Activated CD8-positive, alpha-beta memory T cell treated with anti-CD3 and anti-CD28 coated beads for 24 hours (primary cell): ENCODE measurements at places on chromosomes 7 and 10.

GRCh38 chr10:29140151-29140550 lies 148.7 kb upstream of the LYZL1 start:
- DNase-seq = no peak

DNA sequence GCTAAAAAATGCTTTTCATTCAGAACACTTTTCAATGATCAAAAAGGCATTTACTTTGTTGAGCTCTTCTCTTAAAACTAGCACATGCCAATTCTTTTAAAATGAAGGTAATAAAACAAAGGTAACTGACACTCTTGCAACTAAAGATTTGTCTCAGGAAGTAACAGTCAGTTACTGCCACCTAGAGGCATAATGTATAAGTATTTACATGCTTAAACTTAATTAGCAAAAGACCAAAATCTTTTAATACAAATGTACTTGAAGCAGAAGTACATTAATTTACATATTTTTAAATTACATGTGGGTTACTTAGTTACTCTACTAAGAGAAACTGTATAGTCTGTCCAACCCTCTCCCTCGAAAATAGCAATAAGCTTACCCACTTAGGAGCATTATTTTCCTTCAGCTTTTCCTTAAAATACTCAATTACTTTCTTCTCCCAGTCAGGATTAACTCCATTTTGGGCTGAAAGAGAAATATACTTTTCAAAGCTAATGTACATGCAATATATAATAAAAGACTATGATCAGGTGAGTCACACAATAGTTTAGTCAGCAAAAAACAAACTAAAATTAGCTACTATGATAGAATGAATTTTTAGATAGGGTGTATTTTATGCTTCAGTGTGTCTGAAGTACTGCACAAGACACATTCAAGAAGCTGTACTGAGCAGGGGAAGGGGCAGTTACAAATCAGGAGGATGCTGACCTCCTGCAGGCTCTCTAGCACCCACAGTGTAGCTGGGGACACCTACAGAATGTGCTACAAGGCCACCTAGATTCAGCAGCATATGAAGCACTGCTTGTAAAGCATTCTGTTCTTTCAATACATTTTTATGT lies 13.0 kb downstream of the MCMBP start:
- no peak for DNase-seq

DNA sequence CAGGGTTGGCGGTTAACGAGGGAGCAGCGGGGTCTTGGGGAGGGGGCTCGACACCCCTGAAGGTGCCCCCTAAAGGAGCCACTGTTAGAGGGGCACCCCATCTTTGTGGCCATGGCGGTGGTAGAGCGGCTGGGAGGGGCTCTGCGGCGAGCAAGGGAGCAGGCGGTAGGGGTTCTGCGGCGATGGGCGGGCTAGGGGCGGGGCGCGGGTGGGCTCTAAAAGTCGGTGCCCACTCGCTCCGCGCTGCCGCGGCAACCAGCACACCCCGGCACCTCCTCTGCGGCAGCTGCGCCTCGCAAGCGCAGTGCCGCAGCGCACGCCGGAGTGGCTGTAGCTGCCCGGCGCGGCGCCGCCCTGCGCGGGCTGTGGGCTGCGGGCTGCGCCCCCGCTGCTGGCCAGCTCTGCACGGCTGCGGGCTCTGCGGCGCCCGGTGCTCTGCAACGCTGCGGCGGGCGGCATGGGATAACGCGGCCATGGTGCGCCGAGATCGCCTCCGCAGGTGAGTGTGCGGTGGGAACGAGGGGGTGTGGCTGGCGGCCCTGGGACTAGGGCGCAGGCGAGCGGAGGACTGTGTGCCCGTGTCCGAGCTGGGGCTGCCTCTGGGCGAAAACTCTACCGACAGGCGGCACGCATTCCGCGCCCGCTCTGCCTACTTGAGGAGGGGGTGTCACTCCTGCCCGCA lies at the start of gene MEST:
TSS of gene MEST (plus strand) at position 245 of the 682 bp plus-strand sequence. CDS start at position 474, 229 bp downstream.
- DNase-seq = no peak

DNA sequence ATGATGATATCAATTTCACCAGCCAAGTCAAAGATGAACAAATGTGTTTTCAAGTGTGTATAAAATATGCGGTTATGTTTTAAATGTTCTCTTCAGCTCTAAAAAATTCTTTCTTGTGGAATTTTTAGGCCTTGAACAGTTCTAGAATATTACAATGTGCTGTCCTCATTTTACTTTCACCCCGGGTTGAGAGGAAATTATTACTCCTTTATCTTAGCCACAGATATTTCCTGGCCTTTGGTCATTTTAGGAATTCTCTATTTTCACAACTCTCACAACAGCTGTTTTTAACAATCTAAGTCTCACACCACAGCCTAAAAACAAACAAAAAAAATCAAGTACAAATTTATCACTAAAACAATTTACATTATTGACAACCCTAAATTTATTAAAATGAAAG lies 112.2 kb upstream of the HGF start:
- no peak for DNase-seq

DNA sequence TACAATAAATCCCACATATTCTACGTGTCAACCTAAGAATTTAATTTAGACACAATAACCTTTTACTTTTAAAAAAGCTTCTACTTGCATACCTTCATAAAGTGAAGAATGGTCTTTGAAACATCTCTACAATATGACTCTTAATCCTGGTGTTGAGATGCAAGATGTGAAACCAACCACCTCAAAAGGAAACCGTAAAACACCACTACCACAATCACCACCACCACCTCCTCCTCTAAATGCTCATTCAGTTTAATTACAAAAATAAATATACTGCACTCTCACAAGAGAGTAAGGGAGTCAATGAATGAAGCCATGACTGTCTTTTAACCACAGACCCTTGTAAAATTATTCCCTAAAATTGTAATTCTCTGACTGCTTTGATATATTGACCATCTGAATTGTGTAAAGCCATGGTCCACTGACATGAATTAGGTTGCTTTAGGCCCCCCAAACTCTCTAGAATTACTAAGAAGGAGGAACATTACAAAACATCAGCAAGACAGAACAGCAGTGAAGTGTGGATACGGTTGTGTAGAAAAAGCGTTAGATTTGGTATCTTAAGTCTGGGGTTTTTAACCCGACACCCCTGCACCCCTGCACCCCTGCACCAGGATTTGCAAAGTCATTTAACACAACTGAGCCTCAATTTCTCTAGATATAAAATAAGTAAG lies 171.4 kb downstream of the SFMBT2 start:
- DNase-seq = no peak

GRCh38 chr7:36131026-36131425 lies 22.0 kb upstream of the EEPD1 start:
- DNase-seq = no peak

DNA sequence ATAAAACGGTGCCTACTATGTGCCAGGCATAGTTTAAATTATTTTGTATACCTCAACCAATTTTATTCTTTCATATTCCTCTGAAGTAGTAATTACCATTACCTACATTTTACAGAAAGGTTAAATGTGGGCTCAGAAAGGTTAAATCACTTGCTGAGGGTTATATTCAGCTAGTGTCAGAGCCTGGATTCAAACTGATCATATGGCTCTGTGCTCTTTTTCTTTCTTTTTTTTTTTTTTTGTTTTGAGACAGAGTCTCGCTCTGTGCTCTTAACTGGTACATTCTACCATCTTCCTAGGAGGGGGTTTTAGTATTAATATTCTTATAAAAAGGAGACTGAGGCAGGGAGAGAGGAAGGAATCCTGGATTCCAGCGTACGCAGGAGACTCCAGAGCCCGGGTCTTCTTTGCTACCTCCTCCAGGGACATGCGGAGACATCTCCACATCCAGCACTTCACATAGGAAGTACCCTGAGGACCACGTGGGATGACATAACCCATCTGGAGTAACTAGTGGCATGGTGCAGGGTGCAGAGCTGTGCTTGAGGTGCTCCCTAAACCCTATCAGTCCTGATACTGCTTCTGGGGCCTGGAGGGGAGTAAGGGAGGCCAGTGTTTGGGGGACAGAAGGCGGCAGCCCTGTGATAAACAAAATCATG lies 29.6 kb upstream of the ATXN7L1 start:
- DNase-seq = no peak

DNA sequence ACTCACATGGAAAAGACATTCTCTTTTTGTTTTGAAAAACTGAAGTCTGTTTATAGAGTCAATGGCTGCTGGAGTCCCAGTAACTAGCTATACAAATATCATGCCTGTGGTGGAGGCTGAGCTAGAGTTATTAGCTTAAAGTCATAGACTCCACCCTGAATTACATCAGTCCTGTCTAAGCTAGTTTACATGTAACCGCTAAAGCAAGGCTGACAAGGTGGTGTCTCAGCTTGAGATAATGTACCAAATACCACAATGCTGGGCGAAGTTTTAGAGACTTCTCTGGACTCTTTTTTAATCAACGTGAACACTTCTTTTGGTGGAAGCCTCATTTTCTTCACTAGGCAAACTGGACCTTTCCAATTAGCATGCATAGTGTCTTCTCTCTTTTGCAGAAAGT lies 219.4 kb downstream of the ANK3 start:
- no peak for DNase-seq

DNA sequence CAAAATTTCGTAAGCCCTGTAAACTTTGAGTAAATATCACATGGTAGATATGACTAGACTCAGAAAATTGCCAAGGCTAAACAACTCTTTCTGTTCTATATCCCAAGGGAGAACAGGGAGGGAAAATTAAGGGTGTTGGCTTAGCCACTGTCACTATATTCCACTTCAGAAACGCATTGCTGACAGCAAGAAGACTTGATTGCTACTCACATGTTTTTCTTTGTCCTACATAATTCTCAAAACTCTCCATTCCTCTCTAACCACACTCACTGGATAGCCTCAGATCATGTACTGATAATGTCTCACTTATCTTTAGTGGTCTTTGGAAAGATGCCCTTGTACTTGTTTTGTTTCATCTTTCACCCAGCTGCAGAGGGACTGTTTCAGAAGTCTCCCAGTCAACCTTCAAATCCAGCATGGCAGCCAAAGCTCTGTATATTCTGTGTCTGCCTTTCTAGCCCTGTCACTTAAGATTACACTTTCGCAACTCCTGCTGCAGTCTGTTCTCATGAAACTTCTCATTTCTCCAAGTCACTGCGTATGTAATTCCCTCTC lies 582.4 kb upstream of the FZD8 start:
- DNase-seq = no peak

GRCh38 chr7:2139004-2139699 lies 93.6 kb downstream of the MAD1L1 start:
- no peak for DNase-seq

GRCh38 chr10:22473044-22473443 lies 127.7 kb downstream of the SPAG6 start:
- no peak for DNase-seq

DNA sequence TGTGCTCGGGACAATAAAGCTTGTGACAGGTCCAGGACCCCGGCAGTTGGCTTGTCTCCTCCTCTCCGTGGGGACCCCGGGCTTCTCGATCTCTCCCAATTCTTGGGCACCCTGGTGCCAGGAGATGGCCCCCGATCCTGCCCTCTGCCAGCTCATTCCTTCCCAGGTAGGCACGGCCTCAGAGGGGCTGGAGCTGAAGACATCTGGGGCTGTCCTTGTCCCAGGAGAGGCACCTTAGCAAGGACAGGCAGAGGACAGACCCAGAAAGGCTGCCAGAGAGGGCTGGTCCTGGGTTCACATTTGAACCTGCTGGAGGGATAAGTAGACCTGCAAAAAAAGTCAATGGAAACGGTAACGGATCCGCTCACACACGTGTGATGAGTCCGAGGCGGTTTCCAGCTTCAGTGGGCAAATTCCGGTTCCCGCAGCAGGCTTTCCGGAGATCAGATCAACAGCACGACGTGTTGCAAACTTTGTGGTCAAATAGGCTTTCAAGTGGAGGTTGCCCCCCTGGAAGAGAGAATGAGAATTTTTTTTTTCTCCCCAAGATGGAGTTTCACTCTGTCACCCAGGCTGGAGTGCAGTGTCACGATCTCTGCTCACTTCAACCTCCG lies 47.7 kb upstream of the GTF2IRD1 start:
- no peak for DNase-seq

DNA sequence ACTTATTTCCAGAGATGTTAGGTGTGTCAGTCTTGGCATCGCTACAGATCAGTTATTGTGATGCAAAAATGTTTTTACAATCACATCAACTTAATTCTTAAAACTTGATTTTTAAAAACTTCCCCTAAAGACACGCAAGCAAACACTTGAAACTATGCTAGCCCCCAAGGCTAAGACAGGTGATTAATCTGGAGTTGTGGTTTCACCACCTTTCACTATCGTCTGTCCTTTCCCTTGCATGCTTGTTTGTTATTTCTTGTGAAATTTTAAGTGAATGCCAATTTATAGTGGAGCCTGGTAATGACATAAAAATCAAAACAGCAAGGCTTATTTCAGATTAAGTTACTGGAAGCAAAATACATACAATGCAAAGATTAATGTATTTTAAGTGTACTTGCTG lies 70.4 kb downstream of the SLC35B4 start:
- DNase-seq = no peak

DNA sequence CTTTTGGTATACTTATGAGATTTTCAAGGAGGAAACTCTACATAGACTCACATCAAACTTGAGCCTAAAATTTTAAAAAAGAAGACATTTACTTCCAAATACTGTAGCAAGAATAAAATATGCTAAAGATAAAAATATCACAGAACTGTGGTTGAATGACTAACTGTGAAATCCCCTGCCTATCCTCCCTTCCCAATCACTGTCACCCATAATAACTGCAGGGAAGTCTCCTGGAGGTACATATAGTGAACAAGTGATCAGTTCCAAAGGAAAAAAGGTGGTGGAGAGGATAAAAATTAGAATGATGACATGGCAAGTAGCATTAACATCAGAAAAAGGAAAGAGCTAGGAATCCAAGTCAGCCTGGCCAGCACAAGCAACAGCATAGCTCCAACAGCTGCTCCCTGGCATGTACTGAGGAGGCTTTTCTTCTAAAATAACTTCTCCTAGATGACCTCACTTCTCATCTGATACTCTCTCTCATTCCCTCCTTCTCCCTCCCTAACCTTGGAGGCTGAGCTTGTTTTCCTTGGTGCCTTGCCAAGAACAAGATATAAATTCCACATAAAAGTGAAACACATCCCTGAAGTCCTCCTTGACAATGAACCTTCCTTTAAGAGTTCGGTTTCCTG lies 124.0 kb downstream of the IQUB start:
- DNase-seq = no peak

- no peak for DNase-seq
Measured at GRCh38 chr10:7534480-7534852, 123.6 kb upstream of the SFMBT2 start.

DNA sequence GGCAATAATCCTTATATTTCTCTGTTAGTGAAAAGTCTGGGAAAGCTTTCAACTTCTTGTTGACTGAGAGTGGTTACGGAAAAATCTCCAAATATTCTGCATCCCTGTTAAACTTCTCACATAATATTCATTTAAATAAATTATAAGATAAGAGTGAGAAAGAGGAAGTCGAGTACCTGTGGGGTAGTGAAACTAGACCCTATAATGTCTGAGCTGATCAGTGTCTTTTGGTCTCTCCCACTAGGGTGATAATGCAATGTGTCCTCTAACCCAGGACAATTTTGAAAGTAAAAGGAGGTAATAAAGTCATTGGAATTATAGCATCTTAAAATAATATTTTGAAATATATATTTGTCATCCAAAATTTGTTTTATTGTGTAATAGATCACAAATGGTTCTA lies 2.1 kb upstream of the AGR3 start:
- DNase-seq = no peak

- DNase-seq = no peak
Measured at GRCh38 chr7:133300088-133300487, 47.2 kb downstream of the EXOC4 start.
